ENCODE measurements at places on chromosomes 5 and 9.

DNA sequence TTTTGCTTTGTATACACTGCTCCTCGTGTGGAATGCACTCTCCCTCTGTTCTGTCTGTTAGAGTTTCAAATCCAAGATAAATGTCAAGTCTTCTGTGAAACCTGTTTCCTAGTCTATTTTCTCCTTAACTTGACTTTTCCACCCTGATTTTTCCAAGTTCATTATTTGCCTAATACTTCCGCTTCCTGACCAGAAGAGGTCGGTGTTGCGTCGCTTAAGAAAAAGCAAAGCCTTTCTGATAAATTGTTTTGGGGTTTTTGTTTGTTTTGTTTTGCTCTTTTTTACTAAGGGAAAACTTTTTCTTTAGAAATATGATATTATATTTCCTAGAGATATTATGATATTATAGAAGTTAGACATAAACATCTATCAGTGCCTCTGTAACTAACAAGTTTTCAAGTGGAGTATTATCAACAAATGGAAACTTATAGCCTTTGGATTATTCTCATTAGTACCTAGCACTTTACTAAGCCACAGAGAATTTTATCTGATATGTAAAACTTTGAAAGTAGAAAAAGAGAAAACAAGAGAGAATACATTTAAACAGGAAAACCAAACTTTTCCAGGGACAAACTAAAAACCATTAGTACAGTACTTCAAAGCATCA, 55.8 kb downstream of the PHAX start:
- DNase-seq, result no peak

DNA sequence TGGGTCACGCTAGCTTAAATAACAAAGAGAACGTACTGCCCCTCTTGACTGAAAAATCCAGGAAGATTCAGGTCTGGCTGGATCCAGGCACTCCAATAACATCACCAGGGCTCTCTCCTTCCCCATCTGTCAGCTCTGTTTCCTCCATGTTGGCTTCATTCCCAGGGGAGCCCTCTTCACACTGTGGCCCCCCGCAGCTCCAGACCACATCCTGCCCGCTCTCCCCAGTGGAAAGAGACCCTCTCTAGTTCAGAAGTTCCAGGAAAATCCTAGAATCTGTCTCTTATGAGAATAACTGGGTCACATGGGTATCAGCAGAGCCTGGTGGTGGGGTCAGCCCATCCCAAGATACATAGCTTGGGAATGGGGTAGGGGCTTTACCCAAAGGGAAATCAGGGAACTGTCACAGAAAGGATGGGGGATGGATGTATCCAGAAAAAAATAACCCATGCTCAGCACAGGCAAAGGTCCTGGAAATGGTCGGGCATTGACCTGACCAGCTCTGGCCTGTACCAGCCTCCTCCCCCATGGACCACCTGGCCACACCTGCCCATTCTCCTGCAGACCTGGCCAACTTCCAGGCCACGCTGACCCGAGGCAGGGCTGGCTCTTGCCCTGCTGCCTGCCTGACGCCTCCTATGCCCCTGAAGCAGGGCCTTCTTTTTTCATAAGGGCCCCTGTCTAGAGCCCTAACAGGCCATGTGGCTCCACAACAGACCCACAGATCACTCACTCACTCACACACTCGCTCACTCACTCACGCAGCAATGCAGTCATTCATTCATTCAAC, 65.9 kb downstream of the COL23A1 start:
- no peak for DNase-seq

- DNase-seq, result no peak
Observed at GRCh38 chr9:132998831-132999635, 20.5 kb downstream of the GFI1B start.

GRCh38 chr5:179878222-179879002, 19.8 kb upstream of the MRNIP start:
- DNase-seq, result no peak

DNA sequence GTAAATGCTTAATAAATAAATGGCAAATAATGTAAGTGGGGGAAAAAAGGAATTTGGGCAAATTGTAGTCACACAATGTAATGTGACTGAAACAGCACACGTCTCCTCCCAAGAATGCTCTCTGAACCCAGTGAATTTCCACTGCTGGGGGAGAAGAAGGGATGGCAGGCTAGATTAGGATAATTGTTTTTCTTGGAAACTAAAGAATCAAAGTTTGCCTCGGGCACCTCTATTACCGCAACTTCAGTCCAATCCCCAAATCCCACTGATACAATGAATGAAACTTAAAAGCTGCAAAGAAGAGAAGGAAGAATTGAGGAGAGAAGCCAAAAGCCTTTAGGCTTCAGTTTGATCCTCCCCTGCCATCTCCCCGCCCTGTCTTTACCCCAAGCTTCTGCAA, 423.2 kb upstream of the PAPPA start:
- DNase-seq, result no peak

DNA sequence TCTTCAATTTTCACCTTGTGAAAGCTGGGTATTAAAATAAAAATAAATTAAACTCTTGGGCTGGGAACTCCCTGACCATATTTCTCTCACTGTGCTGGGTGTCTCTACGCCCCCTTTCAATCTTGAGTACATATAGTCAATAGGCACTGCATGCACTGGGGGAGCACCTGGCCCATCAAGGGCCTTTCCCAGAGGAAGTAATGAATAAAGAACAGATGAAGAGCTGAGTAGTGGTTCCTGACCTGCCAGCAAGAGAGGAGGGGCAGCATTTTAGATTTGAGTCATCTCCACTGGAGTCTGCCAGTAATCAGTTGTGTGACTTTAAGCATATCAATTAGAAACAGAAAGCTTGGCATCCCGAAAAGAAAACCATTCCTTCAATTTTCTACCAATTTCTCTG, 6.2 kb downstream of the MAPKAP1 start:
- DNase-seq, result no peak

- no peak for DNase-seq
Observed at GRCh38 chr5:72117307-72117706, 10.0 kb downstream of the MAP1B start.

GRCh38 chr5:123776761-123777160, 264.8 kb downstream of the CSNK1G3 start:
- no peak for DNase-seq

DNA sequence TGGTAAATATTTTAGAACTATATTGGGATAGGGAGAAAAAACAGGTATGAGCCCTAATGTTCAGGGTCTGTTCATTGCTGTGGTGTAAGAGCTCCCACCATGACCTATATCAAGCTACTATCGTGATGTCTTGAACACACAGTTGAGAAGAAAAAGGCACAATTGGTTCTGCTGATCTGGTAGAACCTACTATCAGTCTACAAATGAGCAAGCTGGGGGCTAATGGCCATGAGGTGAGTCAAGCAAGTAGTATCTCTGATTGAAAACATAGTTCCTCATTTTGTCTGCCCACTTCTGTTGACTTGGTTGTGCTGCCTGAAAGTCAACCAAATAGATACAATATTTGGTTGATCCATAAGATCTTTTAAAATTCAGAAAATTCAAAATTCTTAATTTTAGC, 1026.3 kb downstream of the CDH12 start:
- DNase-seq, result no peak

DNA sequence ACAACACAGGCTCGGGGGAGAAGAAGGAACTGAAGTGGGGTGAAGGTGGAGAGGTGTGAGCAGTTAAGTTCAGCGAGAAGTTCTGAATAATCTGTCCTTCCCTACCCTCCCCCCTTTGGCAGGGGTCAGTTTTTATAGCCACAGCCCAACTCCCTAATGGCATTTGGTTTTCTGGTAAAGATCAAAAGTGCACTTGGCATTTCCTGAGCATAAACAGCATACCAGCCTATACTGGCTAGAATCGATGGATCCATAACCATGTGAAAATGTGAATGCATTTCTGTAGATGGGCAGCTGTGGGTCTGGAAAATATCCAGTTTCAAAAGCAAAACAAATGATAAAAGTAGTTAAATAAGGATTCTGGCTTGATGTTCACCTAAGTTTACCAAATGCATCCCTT, 410.9 kb downstream of the PLK2 start:
- no peak for DNase-seq

DNA sequence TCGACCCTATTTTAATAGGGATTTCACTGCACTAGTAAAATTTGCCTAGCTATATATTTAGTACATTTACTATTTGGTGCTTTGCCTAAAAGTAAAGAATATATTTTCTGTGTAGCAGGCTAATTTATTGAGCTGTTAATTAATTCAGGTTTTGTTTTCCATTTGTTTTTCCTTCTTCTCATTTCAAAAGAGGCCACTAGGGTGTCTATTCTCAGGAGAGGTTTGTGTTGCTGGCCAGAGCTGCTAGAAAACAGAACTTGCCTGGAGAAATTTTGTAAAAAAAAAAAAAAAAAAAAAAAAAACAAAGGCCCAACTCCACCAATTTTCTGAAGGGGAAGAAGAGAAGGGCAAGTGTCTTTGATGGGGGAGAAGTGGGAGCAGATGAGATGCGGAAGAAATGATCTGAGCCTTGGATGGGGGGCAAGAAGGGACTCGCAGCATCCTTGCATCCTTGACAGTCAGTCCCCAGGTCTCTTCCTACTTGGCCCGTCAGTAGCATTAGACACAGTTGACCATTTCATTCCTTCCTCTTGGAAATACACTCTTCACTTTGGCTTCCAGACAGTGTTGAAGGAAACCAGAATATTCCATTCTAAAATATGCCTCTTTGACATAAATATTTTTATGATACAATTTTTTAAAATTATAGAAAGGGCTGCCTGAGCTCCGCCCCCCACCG, 318.5 kb downstream of the TRPM3 start:
- no peak for DNase-seq

DNA sequence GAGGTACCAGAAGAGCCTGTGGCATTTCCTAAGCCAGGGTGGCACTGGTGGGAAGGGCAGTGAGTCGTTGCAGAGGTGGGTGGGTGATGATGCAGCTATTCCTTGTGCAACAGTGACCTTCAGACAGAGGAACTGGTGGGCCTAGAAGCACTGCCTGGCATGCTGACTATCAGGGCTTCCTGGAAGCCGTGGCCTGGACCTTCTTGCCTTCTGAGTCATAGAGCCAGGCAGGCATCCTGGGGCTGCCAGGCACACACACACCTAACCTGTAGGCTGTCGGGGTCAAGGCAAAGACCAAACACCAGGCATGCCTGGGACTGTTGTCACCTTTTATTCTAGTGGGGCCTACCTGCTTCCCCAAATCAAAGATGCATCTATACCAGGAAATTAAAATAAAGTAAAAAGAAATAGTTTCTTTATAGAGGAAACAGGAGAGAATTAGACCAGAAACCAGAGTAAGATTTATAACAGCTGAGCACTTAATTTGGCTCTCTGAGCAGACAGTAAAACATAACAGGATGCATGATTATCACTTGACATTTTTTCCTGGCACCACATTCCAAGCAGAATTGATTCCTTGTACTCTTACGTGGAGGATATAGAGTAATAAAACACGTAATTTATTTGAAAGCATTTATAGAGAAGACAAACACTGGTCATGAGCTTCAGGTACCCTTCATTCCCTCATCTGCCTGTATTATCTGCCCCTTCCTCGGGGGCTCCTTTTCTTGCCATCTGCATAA, 25.1 kb downstream of the NANS start:
- DNase-seq, result no peak
